ENCODE measurements at places on chromosomes 2 and 18.

DNA sequence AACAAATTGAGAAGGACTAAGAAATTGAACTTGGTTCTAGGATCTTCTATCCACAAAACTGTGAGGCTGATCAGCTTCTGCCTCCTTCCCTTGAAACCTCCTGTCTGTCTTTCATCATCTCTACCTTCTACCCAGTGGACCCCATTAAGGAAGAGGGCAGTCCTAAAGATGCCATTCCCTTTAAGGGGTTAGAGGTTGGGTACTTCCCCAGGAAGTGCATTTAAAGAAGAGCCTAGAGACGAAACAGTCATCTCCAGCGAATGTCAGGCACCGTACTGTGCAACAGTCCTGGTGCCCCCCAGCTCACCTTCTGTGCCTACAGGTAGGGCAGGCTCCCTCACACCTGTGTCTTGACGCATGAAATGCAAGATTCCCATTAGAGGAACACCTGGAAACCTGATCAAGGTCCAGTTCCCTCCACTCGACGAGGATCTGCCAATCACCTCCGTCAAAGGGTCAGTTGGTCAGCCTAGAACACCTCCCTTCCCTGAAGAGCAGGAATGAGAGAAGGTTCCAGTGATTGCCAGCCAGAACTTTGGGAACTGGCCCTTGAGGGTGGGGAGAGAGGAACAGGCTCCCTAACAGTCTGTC, 20.9 kb downstream of the LOXHD1 start:
- no peak for DNase-seq

DNA sequence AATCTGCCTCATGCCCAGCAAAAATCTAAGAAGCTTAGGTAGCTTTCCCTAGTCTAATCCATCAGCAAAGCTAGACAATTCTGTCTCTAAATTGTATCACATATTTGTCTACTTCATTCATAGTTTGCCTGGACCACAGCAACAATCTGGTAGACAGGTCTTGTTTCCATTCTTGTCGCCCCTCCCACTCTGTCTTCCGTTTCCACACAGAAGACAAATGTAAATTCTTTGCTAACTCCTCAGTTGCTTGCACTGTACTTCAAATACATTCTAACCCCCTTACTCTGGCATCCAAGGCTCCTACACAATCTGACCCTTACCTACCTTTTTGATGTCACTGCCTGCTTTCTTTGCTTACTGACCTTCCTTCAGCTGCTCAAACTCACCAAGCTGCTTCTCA, 40.1 kb downstream of the THUMPD2 start:
- DNase-seq, result no peak

GRCh38 chr18:5604778-5605177, 61.0 kb upstream of the EPB41L3 start:
- DNase-seq, result no peak

DNA sequence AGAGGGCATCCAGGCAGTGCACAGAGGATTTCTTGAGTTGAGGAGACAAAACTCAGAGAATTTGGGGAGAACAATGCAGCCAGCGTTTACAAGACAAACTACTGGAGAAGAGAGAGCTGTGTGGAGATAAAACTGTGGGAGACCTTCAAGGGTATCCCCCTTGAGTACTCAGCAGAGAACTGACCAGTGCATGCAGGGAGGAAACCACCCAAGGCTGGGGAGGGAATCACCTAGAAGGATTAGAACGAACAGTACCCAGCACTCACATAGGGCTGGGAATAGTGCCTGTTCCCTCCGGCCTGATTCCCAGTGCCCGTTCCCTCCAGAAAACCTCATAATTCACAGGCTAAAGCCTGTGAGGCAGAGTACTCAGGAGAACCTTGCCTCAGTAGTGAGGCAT, 61.9 kb upstream of the YPEL5 start:
- no peak for DNase-seq

GRCh38 chr18:46034230-46034629, 37.8 kb downstream of the PSTPIP2 start:
- peak; percentile 69 for DNase-seq

DNA sequence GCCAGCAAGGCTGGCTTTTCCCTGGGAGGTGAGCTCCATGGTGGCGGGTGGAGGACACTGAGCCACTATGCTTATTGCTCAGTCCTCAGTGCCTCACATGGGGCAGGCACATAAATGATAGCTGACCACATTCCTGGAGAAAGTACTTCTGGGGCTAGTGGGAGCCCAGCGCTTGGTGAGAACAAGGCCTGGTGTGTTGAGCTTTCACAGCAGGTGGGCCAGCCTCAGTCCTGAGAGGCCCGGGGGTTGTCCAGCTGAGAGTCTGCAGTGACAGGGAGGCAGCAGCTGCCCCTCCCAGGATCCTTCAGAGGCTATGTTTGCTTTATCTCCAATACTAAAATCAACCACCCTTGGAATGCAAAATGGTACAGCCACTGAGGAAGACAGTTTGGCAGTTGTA, 217.7 kb downstream of the ZBTB7C start:
- DNase-seq, result no peak

DNA sequence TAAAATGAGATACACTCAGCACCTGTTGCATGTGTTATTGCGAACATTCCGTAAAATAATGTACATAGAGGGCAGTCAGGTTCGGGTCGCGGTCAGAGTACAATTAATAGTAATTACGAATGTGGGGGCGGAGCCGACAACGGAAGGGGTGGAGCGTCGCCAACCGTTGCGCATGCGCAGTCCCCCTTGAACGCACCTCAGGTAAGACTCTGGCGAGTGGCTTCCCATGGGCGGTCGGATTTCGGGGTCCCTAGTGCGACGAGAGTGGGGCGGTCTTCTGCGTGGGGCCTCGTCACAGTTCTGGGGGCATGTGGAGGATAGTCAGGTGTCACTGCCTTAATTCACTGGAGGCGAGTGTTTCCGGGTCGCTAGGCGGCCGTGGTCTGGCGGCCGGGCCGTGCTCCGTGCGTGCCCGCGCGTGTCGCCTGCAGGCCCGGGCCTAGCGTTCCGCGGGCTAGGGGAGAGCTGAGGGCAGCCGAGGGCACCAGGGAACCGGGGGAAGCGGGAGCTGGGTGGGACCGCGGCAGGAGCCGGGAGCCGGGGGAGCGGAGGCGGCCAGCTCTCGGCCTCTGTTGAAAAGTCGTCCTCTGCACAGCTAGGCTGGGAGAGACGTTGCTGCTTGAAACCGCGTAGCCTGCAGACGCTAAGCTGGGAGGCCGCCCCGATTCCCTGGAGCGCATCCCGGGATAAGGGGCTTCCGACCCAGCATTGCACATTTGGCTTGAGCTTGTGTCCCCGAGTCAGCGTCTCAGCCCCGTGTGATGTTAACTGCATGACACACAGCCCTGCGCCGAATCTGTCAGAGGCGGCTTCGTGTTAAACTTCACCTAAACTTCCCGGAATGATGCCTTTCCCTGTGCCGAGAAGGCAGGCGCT, at the start of gene CEBPZOS:
TSS of gene CEBPZOS (plus strand) at position 177 of the 876 bp plus-strand sequence. CDS start 3,209 bp downstream, outside the sequence.
- peak; percentile 91 for DNase-seq

DNA sequence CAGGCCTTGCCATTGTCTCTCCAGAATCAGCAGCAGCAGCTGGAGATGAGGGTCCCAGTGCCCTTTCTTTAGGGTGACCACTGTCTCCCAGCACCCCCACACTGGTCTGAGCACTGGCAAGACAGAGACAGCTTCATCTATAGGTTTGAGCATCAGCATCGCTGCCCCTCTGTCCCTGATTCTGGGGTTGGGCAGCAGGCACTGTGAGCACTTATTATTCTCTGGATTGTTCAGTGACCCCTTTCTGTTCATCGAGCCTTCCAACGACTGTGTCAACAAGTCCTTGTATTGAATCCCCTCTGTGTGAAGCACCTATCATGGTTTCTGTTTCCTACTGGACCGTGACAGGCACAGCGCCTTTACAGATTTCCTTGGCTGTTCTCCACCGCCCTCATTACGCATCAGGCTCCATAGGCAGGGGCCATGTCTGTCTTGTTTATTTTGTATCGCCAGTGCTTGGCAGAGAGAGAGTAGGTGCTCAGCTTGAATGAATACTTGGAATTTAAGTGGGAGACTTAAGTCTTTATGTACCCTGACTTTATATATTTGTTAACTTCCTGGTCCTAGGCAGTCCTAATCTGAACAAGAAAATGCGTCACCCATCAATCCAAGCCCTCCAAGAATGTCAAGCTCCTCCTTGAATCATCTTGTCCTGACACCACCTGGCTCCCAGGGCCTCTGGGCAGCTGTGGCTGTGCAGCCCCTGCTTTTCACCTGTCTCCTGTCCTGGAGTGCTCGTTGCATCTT, 11.4 kb downstream of the MALL start:
- DNase-seq, result no peak

- DNase-seq, result no peak
These were observed 605 bp downstream of the C2orf68 start for GRCh38 chr2:85611217-85611704.

GRCh38 chr2:221203125-221203524, 369.0 kb downstream of the EPHA4 start:
- no peak for DNase-seq

DNA sequence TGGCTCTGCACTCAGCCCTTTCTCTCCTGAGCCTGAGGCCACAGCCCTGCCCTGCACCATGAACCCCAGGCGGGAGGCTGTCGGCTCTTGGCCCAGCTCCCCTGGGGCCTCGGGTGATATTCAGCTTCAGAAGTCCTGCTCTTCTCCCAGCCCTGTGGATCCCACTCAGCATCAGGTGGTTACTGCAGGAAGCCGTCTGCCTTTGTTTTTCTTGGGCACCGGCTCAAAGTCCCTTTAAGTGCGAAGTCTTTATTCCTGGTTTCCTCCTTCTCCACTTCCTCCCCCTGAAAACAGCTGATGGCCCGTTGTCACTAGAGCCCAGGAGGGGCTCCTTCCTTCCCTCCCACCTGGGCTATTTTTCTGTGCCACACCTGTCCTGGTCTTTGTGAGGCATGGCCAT, 161.5 kb upstream of the BCL2L11 start:
- no peak for DNase-seq

- no peak for DNase-seq
These were observed 94.9 kb upstream of the TTC27 start for GRCh38 chr2:32532961-32533360.

- no peak for DNase-seq
These were observed 89.8 kb downstream of the ZNF516 start for GRCh38 chr18:76405280-76405679.

DNA sequence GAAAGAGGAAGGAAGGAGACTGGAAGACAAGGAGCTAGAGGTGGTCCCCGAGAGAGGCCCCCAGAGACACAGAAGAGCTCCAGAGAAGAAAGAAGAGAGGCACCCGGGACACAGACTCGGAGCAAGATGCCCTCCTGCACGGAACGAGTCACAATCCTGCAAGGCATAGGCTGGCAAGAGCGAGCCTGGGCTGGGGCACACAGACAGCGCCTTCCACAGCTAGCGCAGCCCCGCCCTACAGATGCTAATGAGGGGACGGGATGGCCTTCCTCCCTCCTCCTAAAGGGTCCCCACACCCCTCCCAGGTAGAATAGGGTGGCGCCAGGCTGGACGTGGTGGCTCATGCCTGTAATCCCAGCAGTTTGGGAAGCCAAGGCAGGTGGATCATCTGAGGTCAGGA, 19.8 kb upstream of the GPR17 start:
- DNase-seq, result no peak

DNA sequence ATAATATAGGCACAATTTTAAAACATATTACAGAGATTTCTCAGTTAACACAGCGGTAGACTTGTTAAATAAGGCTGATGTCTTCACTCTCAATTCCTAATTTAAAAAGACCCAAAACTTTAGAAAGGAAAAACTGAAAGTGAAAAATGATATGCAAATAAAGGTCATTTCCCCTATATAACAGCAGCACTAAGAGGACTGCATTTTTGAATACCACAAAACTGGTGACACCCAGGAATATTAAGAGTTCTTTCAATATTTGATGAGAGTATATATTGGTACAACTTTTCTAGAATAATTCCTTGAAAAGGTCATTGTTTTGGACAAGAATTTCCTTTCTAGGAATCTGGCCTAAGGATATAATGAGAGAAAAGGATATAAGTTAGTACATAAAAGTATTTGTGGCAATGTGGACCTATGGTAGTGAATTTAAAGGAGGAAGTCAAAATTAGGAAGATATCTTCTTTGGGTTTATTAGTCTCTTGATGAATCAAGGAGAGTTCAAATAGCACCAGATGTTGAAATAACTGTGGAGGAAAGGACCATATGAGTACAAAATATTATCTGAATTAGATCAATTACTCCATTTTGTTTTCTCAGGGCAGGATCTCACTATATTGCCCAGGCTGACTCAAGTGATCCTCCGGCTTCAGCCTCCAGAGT, 70.3 kb downstream of the TMEM237 start:
- DNase-seq, result peak; percentile 56

GRCh38 chr2:84942964-84943421, 28.0 kb upstream of the KCMF1 start:
- peak; percentile 67 for DNase-seq

DNA sequence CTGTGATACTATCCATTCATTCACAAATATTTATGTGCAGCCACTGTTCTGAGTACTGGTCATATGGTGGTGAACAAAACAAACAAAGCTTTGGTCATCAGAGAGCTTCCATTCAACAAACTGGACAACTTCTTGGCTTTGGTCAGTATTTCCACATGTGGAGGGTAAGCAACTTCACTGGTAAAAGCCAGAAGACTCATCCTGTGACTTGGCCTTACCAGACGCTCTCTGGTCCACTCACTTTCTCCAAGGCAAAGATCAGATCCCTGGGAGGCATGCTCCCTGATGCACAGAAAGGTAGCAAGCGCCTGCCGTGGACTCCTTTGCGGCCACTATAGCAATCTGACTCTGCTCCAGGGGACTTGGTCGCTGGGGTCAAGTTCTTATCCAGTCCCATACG, 179.5 kb downstream of the EN1 start:
- no peak for DNase-seq

GRCh38 chr2:124258140-124258880, 233.2 kb downstream of the CNTNAP5 start:
- no peak for DNase-seq

Data from suppressor macrophage treated with lipopolysaccharide for 4 hours (primary cell).